ENCODE measurements at places on chromosomes 6 and 20.
A peak's percentile ranks its signal among the peaks of the same experiment; 100 is the strongest.

- no peak for DNase-seq
These were observed 731 bp upstream of the RBL1 start for GRCh38 chr20:37096415-37097041.

- DNase-seq, result no peak
These were observed 89.8 kb downstream of the ERMARD start for GRCh38 chr6:169841251-169841650.

DNA sequence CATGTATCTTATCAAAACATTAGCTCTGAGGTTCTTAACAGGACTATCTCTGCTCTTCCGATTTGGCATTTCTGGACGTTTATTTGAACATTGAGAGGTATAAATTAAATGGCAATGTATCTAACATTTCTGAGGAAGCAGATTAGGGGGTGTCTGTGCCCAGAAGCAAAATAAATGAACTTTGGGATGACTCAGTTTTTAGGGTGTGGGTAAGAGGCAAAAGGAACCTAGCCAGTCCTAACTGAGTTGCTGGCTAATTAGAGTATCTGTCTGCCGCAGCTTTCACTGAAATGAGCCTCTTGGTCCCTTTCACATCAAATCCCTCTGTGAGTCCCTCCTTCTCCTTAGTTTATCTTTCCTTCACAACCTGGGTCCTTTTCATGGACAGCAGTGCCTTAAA lies 1.1 kb downstream of the RNF144B start:
- no peak for DNase-seq

GRCh38 chr6:151001387-151002056 lies 136.0 kb downstream of the MTHFD1L start:
- peak; percentile 19 for DNase-seq

- DNase-seq, result no peak
These were observed 17.0 kb downstream of the NFATC2 start for GRCh38 chr20:51525241-51526105.

GRCh38 chr6:128233531-128233930 lies 286.9 kb downstream of the PTPRK start:
- no peak for DNase-seq

DNA sequence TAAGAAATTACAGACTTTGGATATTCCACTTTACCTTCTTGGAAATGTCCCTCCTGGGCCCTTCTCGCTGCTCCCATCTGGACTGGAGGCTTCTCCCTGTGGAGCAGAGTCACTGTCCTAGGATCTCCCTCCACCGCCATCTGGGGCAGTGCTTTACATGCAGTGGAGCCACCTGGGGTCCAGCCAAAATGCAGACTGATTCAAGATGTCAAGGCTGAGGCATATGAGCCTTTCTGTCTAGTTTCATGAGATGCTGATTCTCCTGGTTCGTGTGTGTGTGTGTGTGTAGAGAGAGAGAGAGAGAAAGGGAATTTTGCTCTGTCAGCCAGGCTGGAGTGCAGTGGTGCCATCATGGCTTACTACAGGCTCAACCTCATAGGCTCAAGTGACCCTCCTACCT lies 14.9 kb downstream of the MICA start:
- no peak for DNase-seq

- DNase-seq, result no peak
These were observed 19.6 kb downstream of the JAG1 start for GRCh38 chr20:10654250-10654610.

DNA sequence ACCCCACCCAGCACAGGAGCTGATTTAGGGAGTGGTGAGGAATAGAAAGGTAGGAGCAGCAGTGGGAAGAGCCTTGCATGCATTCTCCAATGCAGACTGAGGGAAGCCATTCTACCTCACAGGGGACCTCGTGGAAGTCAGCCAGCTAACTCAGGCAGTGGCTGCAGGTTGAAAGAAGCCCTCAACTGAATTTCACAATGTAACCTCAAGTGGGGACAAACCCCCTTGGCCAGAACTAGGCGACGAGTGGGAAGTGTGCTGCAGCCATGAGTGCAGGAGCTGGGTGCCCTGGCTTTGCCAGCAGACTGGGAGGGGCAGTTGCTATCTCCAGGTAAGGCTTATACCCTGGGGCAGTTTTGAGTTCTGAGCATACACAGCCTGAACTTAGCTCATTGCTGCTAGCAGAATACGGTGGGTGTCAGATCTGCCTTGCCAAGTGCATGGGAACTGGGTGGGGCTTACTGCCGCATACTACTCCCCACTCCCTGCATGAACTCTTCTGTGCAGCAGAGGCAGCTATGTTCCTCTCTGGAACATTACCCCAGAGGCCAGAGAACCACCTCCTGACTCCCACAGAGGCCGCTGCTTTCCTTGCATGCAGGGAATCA lies 126.5 kb downstream of the CDK19 start:
- DNase-seq, result no peak

DNA sequence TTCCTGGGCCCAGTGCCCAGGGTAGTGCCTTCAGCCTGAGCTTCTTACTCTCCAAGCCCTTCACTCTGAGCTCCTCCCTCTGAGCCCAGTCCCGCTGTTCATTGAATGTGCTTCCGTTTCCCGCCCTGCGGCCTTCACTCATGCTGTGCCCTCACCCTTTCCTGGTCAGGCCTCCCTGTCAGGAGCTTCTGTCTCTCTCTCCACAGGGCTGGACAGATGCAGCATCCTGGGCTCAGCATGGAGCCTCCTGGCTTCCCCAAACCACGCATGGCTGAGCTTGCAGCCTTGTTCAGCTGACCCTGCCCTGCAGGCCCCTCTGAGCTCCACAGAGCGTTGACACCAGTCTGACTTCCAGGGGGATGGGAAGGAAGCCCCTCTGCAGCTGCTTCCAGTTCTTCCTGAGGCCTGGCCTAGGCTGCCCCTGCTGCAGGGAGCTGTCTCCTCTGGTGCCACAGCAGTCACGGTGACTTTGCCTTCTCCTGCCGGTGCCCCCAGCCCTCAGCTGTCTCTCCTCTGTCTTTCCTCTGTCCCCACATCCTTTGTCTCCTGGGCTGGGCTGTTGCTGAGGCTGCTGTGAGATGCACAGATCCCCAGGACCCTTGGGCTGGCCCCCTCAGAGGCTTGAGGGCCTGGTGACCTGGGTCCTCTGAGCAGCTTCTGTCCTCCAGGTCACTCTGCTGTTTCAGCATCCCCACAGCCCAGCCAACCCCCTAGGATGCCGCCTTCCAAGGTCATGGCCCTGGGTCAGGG lies 7.9 kb upstream of the MYT1 start:
- DNase-seq, result peak; percentile 69

GRCh38 chr6:965343-965742 lies 272.4 kb upstream of the EXOC2 start:
- DNase-seq, result no peak

All from NCI-H345 (cell line).